CD4-positive, alpha-beta T cell treated with Interleukin-17A for 1 hour (primary cell): ENCODE measurements at places on chromosomes 6 and 20.
A peak's percentile ranks its signal among the peaks of the same experiment; 100 is the strongest.

GRCh38 chr20:15643713-15644112 lies 929.5 kb downstream of the KIF16B start:
- DNase-seq, result no peak

GRCh38 chr6:33375143-33375671 lies 16.4 kb upstream of the KIFC1 start:
- no peak for DNase-seq

GRCh38 chr6:43705996-43706395 lies 18.4 kb upstream of the MRPS18A start:
- DNase-seq, result no peak

DNA sequence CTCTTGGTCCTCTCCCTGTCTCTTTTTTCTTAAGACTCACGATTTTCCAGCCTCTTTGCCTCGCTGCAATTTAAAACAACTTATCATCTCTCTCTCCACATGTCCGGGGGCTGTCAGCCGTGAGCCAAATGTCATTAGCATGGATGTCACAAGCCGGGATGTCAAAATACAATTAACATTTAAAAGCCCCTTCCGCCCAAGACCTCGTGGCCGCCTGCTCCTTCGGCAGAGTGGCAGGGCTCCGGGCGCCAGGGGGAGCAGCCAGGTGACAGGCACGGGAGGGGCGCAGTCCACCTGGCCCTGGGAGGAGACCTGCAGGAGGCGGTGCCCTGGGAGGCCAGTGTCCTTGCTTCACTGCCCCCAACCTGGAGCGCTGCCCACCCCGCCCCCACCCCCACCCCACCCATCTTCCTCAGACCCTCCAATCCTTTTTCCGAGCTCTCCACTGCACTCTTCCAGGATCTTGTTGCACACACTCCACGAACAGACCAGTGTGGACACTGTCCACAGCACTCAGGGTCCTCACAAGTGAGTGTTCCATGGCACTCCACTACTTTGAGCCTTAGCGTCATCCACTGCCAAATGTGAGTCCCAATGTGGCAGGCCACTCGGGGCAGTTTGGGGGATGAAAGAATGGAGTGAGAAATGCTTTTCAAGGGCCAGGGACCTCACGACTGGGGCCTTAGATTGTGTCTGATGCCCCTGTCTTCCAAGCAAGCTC lies 5.6 kb upstream of the GRM4 start:
- no peak for DNase-seq

DNA sequence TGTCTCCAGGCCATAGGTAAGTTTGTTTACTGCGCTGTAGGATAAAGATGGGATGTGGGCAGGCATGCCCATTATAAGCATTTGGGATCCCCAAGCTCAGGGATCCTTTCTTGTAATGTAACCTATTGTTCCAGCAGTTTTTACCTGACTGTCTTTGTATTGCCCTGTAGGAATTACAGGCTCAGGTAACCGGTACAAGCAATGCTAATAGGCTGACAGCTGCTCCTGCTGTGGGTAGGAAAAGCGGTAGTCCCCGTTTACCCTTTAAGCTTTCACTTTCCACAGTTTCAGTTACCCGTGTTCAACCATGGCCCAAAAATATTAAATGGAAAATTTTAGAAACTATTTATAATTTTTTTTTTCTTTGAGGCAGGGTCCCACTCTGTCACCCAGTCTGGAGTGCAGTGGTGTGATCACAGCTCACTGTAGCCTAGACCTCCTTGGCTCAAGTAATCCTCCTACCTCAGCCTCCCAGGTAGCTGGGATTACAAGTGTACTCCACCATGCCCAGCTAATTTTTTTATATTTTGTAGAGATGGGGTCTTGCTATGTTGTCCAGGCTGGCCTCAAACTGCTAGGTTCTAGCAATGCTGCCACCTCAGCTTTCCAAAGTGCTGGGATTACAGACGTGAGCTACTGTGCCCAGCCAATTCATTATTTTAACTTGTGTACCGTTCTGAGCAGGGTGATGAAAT lies 108.6 kb downstream of the CDYL start:
- DNase-seq, result no peak

DNA sequence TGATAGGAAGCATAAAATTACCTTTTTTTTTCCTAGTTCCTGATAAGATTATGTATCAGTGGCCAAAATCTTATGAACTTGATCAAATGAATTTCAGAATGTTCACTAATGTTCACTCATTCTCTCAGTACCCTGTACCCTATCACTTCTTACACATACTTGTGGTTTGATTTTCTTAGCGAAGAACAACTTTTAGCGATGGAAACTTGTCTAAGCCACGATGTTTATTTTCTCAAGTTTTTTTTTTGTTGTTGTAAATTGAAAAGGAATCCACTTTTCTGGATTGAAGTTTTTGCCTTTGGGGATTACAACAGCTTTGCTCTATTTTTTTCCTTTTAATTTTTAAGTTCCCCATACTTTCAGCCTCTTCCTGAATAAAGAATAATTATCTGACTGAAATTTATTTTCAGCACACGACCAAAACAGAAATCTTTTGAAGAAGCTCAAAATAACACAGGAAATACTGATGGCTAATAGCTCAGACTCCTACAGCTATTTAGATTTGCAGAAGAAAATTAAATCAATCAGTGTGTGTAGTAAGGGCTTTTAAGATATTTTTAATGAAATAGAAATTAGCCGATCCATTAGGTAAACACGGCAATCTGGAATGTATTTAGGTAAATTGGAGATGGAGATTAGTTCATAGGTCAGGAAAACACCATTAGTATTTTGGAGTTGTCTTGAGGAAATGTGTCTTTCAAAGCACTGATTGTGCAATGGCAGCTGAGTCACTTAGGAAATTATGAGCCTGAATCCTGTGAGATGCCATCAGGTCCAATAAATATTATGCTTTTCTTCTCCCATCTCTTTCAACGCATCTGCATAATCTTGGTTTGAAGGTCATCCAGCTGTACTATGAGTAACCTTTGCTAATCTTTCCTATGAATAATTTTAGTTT lies 217.5 kb downstream of the GJA1 start:
- no peak for DNase-seq

GRCh38 chr6:79570129-79571029 lies 33.1 kb upstream of the LCA5 start:
- DNase-seq, result peak; percentile 32

GRCh38 chr6:137043710-137044365 lies 927 bp downstream of the IL20RA start:
- no peak for DNase-seq

DNA sequence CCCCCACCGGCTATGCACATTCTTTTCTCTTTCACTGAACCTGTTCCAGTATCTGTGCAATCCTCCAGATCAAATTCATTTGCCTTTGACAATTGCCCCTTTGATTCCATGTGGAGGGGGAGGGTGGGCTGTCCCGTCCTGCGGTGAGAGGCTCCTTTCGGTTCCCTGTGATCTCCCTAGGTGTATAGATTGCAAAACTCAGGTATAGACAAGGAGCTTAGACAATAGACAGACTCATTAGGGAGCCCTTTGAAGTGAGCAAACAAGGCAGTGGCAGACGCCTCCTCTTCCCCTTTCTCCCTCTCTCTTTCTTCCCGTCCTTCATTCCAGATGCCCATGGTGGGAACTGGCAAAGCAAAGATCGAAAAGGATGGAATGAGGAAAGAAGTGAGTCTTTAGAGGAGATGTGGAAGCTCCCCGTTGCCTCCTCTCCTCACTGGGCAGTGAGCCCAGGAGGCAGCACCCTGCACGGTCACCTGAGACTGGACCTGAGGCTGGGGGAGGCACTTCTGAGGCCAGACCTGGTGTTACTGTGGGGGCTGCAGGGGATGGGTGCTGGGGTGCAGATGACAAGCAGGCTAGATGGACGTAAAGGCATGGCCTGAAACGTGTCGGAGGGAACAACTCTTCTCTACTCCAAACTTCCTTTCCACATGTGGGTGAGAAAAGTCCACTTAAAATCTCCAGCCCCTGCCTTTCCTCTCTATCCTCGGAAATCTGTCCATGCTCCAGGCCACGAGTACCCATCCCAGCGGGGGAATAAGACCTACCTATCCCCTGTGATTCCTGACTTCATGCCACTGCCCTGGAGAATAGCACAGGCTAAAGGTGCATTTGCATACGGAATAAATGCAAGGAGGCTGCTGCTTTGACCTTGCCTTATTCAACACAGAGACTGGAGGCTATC lies 256.6 kb upstream of the FOXQ1 start:
- no peak for DNase-seq

DNA sequence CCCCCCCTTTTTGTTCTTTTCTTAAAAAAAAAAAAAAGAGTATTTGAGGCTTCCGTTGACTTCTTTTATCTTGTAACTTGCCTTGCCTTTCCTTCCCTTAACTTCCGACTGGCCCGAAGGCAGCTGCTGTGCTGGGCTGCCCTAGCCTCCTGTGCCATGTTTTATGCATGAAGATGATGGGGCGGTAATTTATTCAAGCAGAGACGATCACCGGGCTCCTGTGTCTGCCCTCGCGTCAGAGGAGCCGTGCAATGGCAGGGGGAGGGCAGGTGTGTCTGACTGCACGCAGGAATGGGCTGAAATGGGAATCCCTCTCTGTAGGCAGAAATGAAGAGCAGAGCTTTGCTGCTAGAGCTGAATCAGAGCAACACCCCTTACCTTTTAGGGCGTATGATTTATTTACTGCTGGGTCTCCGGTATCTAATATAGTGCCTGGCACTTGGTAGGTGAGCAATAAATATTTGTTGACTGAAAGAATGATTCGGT lies 106.3 kb upstream of the RIPOR2 start:
- peak; percentile 73 for DNase-seq

GRCh38 chr6:10559522-10560152 lies 38.5 kb downstream of the GCNT2 start:
- DNase-seq, result no peak

- DNase-seq, result no peak
Observed at GRCh38 chr6:82074556-82074955, 173.0 kb downstream of the IBTK start.

- no peak for DNase-seq
Observed at GRCh38 chr20:8244637-8245036, 112.6 kb downstream of the PLCB1 start.

GRCh38 chr6:42877695-42878094 lies 1.7 kb upstream of the RPL7L1 start:
- DNase-seq, result no peak

GRCh38 chr20:39849171-39849570 lies 839.9 kb downstream of the MAFB start:
- DNase-seq, result no peak

DNA sequence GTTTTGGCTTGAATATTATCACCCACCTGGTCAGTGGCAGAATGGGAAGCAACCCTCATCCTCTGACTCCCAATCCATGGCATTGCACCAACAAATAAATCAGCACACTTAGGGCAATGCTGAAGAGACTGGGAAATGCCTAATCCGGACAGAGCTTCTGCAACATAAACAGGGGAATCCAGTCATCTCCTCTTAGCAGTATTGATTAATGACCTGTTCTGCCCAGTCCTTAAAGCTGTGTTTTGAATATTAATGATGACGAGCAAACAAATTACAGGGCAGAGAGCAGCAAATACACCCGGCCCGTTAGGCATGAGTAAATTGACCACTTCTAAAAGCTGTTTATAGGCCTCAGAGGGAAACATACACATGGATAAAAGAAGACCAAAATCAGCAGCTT lies 77.0 kb upstream of the B3GAT2 start:
- no peak for DNase-seq

DNA sequence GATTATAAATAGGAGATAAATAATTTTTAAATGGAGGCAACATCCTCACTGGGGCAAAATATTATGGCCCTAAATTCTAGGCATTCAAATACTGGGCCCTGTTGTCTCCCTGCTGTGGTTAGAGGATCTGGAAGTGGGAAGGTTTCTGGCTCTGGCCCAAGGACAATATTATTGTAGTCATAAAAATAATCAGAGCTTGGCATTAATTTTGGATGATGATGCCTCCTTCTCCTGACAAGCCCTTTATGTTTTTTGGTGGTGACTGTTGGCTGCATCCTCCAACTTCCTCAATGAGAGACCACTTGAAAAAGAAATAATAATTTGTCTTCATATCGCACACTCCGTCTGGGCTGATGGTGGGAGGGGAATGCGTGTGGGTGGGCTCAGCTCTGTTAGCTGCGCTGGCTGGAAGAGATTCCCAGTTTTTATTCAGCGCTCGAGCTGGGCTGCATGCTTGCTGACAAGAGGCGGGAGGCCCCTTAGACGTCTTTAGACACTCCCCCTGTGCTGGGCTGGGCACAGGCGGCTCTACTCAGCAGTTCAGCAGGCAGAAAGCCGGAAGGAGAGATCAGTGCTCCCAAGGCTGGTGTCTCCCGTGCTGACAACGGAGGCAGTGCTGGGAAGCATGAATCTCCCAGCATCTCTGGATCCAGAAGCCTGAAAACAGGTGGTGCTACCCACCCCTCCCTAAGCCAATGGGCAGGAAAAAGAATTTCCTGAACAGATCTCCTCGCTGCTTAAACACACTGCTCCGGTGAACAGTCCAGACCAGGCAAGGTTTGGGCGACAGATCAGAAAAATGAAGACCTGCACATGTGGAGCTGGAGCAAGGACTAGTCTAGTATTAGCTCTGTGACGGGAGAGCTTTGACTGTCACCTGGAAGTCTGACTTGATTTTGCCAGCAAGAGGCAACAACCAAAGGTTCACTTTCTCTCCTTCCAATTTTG lies 97.7 kb downstream of the SYCP2 start:
- DNase-seq, result no peak

DNA sequence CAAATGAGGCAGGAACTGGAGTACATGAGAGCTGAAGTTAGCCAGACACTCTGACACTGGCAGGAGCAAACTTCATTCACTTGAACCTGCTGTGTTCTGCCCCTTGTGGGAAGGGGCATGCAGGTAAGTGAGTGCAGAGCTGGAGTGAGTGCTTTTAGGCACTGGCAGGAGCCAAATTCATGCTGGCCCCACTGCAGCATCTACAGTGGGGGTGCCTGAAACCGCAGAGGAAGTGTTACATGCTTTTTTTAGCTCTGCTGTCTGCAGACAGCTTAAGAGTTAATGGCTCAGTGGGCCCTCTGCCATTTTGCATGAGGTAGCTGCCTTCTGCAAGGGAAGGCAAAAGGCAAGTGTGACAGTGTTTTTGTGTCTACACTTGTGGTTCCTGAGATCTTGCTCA lies 167.9 kb upstream of the SYNCRIP start:
- no peak for DNase-seq

- DNase-seq, result no peak
Observed at GRCh38 chr6:156004796-156005195, 549.2 kb upstream of the NOX3 start.

GRCh38 chr6:37371154-37372083 lies 17.6 kb downstream of the RNF8 start:
- no peak for DNase-seq

DNA sequence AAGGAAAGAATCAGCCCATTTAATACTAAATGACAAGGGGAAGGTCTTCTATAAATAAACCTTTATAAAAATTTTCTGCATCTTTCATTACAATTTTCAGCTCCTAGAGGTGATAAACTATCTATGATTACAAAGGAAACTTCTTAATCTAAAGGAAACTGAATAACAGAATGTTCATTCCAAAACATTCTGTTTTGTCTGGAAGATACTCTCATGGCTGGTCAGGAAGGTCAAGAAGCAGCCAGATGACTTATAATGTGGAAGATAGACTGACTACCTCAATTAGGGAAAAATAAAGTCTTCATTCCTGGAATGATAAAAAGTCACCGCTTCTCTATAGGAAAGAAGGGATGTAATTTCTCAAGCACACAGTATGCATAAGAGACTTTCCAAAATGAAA lies 131.3 kb downstream of the GMDS start:
- no peak for DNase-seq

GRCh38 chr6:144352331-144352730 lies 67.2 kb downstream of the UTRN start:
- no peak for DNase-seq
